ENCODE measurements at places on chromosomes 1 and 21.

DNA sequence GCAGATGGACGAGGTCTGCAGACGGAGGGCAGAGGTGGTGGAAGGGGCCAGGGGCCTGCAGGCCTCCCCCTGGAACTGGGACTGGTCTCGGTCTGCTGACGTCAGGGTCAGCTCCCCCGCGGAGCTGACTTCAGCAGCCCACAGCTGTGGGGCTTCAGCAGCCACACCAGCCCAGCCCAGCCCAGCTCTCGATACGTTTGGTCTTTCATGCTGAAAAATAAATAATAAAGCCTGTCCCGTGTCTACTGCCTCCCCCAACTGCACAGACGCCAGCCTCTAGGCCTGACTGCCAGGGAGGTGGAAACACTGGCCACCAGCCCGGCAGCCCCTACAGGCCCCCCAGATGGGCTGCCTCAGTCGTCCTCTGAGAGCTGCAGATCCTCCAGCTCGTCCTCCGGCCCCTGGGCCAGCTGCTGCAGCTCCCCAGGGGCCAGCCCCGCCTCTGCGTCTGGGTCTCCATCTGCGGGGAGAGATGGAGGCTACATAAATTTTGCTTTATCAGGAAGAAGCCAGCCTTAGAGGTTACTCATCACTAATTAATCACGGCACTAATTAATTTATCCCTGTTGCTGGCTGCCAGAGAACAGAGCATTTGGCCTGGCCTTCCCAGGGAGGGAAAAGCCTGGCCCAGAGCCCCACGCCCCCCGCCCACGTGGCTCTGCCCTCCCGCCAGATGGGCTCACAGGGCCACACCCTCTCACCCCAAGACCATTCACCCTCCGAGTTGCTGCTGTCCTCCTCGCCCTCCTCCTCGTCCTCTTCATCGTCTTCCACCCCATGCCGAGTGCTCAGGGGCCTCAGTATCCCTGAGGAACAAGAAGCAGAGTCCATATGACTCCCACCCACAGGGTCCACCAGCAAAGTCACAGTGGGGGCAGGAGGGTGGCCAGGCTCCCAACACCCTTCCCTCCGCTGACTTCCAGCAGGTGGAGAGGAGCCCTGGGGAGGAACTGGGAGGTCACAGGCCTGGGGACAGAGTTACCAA, 14.4 kb downstream of the NOC2L start:
- DNase-seq: no peak

DNA sequence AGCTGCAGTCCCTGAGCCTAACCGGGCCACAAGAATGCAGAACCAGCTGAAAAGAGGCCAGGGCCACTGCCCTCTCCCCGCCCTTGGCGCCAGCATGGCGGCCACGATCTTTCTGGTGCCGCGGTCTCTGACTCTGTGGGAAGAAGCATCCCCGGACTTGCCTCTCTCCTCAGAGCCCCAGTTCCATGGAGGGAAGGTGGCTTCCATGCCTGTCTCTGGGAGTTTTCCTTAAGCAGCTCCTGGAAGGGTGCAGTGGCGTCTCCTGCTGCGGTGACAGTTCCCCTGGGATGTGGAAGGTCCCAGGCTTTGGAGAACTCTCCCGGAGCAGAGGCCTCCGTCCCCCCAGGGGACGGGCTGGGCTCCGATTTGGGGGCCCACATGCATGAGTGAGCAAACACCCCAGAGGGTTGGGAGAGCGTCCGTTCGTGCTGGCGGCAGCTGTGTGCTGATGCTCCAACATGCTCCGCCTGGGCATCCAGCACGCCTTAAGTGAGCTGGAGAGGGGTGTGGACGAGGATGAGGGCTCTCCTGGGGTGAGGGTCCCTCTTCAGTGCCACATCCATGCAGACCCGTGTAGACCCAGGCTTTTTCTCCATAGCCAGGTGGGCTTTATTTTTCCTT, 109.8 kb upstream of the COL6A1 start:
- no peak for DNase-seq

DNA sequence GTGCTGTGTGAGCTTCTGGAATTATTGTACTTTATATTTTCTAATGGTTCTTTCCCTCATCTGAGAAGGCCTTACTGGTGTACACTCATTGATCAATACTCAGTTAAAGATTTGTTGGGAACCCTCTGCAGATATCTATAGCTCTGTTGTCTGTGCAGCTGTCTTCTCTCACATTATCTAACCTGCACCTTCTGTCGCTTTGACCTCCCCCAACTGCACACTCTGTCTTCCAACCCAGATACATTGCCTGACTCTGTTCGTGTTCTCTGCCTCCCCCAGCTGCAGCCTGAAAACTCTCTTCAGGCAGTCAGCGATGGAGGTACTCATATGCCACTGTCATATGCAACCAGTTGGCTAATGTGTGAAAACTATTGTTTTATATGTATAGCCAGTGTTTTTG, 334.3 kb downstream of the NCAM2 start:
- DNase-seq: no peak

DNA sequence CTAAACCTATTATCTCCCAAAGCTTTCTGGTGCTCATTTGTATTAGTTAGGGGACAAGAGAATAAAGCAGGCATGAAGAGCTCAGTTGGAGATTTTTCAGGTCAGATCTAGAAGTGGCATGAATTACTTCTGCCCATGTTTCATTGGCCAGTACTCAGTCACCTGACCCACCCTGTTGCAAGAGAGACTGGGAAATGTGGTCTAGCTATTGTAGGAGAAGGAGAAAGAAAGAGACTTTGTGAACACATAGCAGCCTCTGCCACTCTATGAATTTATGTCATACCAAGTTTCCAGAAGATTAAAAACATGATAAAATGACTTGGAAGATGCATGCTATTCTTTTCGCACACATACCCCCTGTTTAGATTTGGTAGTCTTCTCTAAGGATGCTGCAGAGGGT, 302.3 kb upstream of the RUNX1 start:
- DNase-seq: no peak

GRCh38 chr1:112322983-112323678, 72.9 kb upstream of the CTTNBP2NL start:
- DNase-seq: no peak

DNA sequence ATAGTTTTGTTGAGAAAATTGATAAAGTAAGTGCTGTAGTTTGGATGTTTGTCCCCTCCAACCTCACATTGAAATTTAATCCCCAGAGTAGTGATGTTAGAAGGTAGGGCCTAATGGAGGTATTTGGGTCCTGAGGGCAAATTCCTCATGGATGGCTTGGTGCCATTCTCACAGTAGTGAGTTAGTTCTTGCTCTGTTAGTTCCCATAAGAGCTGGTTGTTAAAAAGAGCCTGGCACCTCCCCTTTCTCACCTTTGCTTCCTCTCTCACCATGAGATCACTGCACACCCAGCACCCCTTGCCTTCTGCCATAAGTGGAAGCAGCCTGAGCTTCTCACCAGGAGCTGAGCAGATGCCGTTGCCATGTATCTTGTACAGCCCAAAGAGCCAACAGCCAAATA, 354.8 kb upstream of the NFIA start:
- no peak for DNase-seq

DNA sequence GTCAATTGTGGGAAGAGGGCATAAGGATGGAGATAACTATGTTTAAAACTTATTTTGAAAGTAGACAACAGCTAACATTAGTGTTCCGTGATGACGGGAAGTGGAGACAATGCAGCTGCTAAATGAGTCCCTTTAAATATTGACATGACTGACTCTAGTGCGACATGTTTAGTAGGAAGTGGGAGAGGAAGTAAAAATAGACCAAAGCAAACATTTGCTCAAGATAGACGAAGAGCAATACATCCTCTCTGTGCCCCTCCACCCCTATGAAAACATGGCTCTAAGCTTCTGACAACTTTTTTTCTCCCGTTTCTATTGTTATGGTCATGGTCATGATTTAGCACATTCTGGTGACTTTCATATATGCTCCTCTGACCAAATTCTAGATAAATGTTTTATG, 60.0 kb upstream of the HMCN1 start:
- no peak for DNase-seq

- DNase-seq: peak; percentile 74
Measured at GRCh38 chr21:42593007-42593814, 60.2 kb upstream of the PDE9A start.

GRCh38 chr1:86064899-86065298, 91.7 kb downstream of the COL24A1 start:
- no peak for DNase-seq

DNA sequence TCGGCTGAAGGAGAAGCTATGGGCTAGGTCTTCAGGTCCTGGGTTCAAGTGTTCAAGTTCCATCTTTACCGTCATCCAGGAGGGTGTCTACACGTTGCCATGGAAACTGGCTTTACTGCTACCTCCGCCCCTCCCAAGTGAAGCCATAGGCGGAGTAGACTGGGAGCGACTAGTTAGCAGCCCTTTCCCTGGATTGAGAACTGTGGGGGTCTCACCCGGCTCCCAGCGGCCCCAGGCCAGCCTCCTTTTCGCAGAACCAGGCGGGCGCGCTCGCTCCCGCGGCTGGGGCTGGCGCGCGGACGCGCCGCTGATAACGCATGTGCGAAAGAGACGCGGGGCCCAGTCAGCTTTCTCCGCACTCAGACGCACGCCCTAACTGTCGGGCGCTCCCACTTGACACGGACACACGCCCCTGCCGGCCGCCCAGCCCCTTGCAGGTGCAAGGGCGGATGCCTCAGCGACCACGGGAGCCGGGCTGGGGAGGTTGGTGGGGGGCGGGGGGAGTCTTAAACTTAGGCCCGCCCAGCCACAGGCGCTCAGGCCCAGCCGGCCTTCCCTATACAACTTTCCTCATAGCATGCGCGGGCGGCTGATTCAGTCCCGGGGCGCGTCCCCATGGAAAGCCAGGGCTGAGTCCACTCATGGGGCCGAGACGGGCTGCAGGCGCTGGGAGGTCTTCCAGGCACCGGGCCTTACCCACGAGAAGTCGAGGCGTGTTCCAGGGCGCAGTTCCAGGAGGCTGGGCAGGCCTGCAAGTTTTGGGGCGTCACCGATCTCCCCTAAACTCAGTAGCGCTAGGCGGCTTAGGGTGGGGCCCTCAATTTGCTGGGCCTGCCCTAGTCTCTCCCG, 7.4 kb downstream of the EFNA4 start:
- DNase-seq: peak; percentile 80

DNA sequence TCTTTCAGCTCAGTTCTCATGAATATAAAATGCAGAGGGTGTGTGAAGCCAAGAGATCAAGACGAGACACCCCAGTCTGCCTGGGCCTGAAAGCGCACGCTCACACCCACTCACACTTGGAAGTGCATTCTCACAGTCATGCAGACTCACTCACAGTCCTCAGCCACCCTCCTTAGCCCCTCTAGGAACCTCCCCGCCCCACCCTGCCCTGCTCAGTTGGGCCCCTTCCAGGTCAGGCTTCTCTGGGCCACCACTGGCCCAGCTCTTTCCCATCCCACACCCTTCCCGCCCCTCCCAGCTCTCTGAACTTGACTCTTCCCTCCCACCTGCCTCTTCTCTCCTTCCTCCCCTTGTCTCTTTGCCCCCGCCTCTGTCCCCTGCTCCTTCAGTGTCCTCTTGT, 93.8 kb downstream of the EPHB2 start:
- DNase-seq: no peak

DNA sequence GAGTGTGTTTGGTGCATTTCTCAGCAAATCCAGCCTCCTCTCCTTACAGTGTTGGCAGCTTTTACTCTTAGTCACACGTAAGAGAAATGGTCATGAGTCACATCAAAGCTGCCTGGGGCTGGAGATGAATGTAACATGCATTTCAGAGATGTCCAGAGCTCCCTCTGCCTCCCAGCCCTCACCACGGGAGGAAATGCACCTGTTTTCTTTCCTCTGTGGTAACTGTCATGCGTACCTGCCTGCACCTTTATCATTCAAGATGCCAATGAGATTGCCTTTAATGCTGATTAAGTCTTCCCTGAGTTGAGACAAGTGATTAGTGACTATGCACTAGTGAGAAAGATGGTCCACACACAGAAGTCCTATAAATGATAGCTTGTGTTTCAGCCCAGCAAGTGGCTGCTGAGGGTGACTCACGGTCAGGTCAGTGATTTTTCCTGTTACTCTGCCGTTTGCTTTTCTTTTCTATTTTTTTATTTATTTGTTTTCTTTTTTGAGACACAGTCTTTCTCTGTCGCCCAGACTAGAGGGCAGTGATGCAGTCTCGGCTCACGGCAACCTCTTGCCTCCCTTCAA, 277.3 kb upstream of the FMN2 start:
- DNase-seq: no peak

DNA sequence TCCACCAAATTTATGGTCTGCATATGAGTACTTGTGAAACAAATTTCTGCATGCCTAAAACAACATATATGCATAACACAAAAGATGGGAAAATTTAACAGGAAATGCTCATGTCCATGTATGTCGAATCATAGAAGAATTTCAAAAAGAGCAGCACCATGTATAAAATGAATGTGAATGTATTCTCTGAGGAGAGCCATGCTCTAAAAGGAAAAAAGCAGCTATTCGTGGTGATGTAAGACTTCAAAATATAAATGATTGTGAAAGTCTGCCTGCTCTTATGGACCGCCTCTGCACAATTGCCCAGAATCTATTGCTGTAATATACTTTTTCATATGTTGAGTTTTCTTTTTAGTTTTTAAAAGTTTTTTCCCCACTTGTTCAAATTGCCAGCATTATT, 66.8 kb downstream of the EPB41 start:
- no peak for DNase-seq

DNA sequence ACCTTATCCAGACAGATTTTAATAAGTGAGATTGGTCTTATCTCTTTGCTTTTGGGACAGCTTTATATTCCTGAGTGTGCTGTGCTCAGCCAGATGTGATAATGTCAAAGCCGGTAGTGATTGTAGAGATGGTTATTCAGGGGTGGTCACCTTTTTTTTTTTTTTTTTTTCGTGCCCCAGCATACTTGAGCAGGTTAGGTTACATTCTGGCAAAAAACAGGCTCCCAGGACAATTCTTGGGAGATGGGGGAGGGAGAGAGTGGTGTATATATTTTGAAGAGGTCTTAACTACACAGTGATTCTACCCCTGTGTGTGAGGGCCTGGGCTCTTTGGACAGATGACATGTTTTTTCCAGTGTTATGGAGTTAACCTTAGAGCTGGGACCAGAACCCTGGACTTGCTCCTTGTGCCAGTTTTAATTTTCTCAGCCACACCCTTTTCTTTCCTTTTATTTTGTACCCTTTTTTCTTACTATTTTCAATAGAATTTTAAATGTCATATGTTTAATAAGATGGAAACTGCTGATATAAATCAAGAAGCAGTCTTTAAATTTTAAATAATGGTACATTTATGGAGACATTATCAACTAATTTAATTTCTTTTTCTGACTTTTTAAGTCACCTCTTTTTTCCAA, 88.4 kb downstream of the DYRK1A start:
- DNase-seq: no peak

GRCh38 chr1:201011616-201012015, 11.9 kb downstream of the KIF21B start:
- peak; percentile 87 for DNase-seq

- DNase-seq: no peak
Measured at GRCh38 chr1:87089823-87090222, 175.4 kb downstream of the HS2ST1 start.

DNA sequence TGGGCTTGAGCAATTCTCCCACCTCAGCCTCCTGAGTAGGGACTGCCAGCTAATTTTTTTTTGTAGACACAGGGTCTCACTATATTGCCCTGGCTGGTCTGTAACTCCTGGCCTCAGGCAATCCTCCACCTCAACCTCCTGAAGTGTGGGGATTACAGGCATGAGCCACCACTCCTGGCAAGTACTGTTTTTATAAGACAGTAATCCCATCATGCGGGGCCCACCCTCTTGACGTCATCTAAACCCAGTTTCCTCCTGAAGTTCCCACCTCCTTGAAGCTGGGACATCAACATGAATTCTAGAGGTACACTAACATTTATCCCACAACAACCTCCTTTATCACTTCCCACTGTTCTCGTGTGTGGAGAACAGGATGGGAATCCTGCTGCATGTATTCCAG, 104.7 kb downstream of the SPATA46 start:
- DNase-seq: no peak

- no peak for DNase-seq
Measured at GRCh38 chr1:114082304-114082630, 71.4 kb downstream of the SYT6 start.

- no peak for DNase-seq
Measured at GRCh38 chr1:169495046-169495775, 9.5 kb upstream of the SLC19A2 start.
